Fibroblast of skin of right quadriceps (primary cell): ENCODE measurements at places on chromosomes 12 and 14.

DNA sequence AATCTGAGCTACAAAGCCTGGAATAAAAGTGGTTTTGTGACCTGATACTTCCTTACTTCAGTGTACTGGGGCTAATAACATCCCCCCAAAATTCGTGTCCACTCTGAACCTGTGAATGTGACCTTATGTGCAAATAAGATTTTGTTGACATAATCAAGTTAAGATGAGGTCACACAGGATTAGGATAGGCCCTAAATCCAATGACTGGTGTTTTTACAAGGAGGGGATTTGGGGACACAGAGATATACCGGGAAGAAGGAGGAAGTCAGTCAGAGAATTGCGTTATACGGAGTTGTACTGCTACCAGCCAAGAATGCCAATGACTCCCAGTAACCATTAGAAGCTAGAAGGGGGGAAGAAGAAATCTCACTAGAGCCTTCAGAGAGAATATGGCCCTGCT lies 299.9 kb downstream of the ACSS3 start:
- no peak for DNase-seq

- peak; percentile 88 for DNase-seq
These were observed 105.0 kb downstream of the ETNK1 start for GRCh38 chr12:22729957-22730443.

- no peak for DNase-seq
These were observed 17.5 kb downstream of the STON2 start for GRCh38 chr14:81382517-81383225.

GRCh38 chr12:57483466-57483865 lies 3.8 kb upstream of the ARHGAP9 start:
- DNase-seq = peak; percentile 74

- no peak for DNase-seq
These were observed 174.0 kb downstream of the DIO2 start for GRCh38 chr14:80037349-80037748.

GRCh38 chr12:94616203-94616729 lies 34.1 kb downstream of the TMCC3 start:
- DNase-seq = no peak

DNA sequence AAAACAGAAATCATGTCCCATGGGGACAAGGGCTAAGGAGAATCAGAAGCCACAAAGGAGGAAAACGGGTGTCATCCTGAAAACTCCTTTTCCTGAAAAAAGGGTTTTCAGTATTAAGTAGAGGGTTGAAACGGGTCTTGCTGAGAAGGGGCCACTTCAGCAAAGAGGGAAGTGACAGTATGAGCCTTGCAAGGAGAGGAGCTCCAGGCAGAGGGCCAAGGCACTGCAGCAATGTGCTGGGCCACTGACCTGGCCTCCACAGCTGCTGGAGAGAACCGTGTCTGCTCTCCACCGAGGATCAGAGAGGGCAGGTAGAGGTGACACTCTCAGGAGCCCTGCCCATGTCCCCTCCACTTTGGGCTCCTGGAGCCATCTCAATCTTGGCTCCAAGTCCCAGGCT lies 103.3 kb downstream of the NCOR2 start:
- DNase-seq = no peak

DNA sequence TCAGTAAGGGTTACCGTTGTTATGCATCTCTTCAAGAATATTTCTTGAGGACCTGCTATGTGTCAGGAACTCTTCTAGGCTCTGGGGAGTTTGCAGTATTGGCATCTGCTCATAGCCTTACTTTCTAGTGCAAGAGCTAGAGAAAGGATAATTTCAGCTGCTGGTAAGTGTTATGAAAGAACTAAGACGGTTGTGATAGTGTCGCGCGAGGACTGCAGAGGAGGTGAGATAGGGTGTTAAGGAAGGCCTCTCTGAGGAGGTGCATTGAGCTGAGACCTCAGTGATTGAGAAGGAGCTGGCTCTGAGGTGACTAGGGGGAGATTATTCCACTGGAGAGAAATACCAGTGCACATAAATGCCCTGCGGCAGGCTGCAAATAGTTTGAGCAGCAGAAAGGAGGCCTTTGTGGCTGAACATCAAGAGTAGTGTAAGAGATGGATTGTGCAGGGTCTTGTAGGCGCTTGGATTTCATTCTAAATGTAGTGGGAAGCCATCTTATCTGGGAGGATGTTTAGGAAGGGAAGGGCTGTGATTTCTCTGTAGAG lies 824 bp downstream of the DDX55 start:
- DNase-seq = no peak

GRCh38 chr14:74572726-74573301 lies 39.2 kb downstream of the LTBP2 start:
- DNase-seq = no peak

DNA sequence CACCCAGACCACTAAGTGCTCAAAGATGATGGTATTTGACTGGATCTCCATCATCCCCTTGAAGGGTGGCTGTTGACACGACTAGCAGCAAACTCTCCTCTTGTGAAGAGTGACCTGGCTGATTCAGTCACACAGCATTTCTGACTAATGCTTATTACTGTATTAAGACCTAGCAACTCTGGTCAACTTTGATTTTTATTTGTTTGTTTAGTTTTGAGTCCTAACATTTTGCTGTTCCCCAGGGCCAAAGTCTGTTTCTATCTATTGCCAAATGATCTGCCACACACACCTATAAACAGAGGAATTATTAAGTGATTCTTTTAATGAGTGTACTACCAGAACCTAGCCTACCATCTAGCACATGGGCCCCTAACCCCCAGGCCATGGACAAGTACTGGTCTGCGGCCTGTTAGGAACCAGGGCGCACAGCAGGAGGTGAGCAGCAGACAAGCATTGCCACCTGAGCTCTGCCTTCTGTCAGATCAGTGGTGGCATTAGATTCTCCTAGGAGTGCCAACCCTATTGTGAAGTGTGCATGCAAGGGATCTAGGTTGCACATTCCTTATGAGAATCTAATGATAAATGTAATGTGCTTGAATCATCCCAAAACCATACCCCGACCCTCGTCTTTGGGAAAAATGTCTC lies 120.0 kb downstream of the RPS6KA5 start:
- DNase-seq = no peak

- no peak for DNase-seq
These were observed 11.5 kb downstream of the RAB5B start for GRCh38 chr12:55985341-55985740.

DNA sequence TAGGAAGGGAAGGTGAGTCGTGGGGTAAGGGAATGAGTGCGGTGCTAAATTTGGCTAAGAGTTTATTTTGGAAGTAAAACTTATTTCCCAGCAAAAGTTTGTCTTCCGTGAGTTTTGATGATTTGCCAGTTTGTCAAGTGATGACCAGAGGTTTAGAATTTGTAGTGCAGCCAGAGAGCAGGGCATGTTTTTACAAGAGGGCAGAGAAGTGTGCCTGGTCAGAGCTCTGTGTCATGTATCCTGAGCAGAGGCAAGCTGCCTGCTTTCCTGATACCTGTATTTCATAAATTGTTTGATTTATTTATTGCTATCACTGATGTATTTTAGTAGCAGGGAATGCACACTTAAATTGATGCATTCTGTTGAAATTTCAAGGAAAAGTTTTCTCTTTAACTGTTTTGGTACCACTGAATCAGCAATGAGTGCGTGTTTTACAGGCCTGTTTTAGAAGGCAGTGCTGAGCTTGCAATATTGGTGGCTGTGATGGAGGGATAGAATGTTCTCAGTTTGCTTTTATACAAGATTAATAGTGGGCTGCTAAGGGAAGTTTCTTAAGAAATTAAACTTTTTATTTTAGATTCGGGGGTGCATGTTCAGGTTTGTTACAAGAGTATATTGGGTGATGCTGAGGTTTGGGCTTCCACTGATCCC lies 19.7 kb upstream of the RD3L start:
- DNase-seq = no peak

DNA sequence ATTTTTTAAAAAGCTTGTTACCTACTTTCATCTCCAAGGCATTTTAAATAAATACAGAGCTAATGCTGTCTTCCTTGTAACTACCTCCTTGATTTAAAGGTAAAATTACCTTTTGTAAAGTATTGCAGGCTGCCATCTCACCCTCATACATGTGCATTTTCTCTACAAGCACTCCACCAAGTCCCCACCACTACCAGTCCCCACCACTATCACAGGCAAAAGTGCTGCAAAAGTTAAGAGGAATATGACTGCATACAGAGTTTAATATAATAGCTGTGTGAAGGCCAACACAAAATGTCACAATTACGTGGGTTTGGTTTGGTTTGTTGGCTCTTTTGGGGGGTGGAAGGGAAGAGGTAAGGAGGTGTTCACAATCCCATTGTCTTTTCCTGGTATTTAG lies 9.6 kb downstream of the SIX1 start:
- no peak for DNase-seq

- DNase-seq = no peak
These were observed 172.9 kb upstream of the AVPR1A start for GRCh38 chr12:63323942-63324341.

DNA sequence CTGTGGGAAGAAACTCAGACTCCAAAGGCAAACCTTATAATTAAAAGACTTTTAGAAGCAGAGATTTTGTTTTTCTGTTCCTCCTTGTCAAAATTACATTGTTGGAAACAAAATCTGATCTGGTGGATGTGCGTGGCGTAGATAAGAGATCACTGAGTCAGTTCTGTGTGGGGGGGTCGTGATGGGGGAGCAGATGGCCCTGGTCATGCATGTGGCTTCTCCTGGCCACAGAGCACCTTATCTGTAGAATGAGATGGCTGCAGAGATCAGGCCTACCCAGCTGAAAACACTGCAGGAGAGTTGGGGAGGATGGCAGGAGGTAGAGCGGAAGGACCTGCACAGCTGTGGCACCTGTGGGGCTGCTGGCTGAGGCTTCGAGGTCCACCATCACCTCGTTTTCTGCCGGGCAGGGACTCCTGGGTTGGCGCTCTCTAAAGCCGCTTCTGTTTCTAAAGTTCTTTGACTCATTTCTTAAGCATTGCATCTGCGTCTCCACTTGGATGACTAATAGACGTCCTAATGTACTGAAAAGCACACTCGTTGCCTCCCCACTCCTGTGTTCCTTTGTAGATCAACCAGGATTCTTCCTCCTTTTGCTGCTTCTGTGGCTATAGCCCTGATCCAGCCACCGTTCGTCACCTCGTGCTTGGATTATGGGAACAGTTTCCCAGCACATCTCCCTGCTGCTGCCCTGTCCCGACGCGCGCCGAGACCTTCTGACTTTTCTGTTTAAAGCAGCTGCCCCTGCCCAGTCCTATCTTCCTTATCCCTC lies 93.4 kb downstream of the TSPAN9 start:
- DNase-seq = peak; percentile 88
